ENCODE measurements at places on chromosomes 3 and 15.

- no peak for DNase-seq
These were observed 217.0 kb downstream of the PLOD2 start for GRCh38 chr3:145943952-145944351.

DNA sequence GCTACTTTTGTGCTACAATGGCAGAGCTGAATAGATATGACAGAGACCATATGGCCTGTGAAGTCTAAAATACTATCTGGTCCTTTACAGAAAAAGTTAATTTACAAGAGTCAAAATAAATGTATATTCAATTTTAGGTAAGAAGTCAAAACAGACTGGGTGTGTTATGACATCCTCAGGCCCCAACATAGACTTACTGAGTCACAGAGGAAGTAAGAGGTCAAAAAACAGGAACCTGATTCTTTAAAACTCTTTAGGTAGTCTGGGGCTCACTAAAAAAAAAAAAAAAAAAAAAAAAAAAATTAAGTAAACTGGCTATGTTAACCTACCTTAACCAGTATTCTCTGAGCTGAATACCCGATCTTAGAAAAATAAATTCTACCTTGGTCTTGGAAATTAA is 13.1 kb downstream of the DNAAF4 start:
- no peak for DNase-seq

DNA sequence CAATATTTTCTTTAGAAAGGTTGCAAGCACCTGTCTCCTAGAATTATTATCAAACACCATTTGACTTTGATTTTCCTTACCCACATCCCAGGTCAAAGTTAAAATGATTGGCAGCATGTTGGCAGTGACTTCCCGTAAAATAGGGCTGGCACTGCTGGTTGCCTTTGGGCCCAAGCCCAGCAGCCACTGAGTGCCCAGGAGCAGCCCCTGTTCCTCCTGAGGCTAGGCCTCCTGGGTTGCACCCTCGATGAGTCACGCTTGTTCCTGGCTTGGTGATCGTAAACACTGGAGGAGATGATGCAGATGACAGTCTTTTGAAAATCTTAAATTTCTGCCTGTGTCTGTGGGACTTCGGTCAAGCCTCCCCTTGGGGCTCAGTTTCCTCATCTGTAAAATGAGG is 290.0 kb downstream of the TLE3 start:
- DNase-seq: no peak

- no peak for DNase-seq
These were observed 3.3 kb downstream of the MSL2 start for GRCh38 chr3:136192831-136193230.

DNA sequence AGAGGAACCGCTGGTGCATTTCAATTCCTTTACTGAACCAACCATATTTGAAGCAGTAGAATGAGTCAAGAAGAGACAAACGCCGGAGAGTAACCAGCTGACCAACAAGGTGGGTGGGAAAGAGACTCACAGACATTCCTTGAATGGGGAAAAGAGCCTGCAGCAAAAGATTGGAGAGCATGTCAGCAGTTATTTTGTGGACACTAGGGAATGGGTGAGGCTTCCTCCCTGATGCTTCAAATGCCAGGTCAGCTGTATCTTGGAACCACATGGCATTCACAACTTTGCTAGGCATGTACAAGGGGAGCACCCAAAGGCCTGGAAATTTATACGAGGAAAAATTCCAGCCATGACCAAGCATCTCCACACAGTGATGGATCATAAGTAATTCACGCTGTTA is 29.9 kb upstream of the ZKSCAN7 start:
- DNase-seq: no peak

- DNase-seq: no peak
These were observed 301.7 kb upstream of the ATP11B start for GRCh38 chr3:182491577-182491976.

DNA sequence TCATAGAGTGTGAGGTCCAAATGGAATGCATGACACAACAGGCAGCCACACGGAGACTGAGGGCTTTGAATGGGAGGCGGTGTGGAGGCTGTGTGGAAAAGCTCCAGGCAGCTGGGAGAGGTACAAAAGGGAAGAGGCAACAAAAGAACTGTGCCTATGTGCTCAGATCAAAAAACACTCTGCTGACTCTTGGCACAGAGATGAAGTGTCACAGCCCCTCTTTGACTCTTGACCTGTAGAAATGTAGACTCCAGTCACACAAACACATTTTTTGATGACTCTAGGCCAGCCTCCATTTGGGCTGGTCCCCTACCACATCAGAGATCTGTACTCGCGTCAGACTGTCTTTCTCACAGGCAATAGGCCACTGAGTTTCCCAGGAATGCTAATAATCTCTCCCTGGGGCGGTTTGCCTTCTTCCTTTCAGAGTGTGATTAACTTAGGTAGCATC is 456.0 kb downstream of the TUSC7 start:
- DNase-seq: no peak

DNA sequence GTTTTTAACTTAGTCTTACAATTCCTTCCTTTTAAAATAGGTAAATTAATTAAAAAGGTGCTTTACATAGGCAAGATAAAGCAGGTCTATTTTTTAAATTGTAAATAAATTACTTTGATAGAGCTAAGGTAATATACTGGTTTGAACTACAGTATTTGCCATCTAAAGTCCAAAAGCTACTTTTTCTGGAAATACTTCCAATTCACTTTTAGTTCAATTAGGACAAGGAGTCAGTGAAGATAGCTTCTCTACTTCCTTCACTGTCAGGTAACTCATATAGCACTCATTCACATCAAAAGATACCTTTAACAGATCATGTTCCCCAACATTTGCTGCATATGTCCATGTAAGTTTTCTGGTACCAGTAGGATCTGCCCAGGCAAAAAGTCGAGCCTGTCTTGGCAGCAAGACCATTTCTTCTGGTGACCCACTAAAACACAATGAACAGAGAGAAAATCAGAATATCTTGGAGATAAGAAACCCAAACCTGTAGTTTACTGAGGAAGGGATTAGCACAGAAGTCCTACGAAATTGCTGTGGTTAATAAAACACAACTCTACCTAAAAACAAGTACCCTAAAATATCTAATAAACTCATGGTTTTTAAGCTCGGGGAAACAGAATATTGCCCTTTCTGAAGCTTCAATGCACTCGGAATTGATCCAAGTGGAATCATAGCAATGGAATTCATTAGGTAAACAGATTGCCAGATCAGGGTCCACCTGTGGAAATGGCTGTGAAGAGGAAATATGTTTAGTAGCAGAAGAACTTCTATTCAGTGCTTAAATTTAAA is 153.1 kb downstream of the VPS13C start:
- no peak for DNase-seq

DNA sequence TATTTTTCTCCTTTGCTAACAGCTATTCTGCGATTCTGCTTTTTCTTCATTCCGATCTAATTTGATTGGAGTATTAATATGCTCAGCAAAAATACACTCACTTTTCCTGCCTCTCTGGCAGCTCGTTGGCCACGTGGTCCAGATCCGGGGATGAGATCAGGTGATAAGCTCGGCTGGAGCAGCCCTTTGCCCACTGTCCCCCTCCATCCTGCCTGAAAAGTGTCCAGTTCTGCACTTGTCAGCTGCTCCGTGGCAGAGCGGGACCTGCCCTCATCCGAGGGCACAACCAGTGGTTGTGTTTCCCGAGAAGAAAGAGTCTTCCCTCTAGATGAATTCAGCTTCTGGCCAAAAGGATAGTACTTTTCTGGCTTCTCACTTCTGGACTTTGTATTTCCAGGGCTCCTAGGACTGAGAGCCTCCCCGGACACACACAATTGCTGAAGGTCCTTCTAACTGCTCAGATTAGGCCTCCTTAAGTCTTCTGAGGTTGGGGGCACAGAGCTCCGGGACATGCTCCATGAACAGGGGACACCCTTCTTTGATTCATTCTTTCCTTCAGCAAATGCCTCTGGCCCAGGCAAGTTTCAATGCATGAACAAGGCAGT is 103.9 kb upstream of the ALDH1A3 start:
- no peak for DNase-seq

DNA sequence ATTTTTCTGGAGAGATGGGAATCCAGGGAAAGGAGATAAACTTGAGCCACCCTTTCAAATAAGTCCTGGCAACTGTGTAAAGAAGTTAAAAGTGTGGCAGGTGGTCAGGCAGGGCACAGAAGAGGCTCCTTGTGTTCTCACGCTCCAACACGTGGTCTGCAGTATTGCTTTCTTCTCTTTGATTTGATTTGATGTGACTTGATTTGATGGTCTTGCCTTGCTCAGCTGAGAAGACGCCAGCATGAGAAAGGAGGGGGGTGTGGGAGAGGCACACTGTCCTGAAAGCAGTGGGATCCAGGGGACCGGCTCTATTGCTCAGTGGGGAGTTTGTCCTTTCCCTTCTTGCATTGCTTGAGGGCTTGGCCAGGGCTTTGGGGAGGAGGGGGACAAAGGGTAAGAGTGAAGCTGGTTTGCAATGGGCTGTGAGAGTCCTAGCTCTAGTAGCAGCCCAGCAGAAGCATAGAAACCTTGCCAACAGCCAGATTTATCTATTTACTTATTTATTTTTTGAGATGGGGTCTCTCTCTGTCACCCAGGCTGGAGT is 25.7 kb upstream of the NEO1 start:
- DNase-seq: no peak

DNA sequence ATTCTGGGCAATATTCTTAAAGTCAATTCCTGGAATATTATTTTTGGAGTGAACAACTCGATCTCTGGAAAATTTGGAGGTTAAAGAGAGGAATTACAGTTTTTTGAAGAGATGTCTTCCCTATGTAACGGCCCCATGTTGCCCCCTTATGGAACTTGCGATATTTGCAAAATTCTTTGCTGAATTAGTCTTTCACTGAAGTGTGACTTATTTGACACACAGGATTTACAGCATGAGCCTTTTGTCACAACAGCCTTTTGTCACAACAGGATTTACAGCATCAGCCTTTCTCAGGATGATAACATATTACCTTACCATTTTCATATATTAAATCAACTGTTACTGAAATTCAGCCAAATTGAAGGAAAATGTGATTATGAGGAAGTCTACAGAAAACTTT is 37.8 kb upstream of the SPTSSB start:
- DNase-seq: no peak

DNA sequence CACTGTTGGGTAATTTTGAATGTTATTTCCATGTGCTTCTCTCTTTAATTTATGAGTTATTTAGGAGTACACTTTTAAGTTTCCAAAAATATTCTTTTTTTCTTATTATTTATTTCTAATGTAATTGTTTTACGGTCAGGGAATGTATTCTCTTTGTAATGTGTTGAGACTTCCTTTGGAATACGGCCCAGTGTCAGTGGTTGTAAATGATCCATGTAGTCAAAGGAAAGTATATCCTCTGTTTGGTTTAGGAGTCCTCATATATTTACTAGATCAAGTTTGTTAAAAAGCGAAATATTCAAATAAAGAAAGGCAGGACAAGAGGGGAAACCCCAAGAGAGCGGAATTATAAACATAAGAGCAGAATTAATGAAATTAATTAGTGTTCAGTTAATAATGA is 49.0 kb upstream of the ADGRG7 start:
- no peak for DNase-seq

GRCh38 chr15:101288905-101289513 is 6.0 kb downstream of the SNRPA1 start:
- DNase-seq: no peak

DNA sequence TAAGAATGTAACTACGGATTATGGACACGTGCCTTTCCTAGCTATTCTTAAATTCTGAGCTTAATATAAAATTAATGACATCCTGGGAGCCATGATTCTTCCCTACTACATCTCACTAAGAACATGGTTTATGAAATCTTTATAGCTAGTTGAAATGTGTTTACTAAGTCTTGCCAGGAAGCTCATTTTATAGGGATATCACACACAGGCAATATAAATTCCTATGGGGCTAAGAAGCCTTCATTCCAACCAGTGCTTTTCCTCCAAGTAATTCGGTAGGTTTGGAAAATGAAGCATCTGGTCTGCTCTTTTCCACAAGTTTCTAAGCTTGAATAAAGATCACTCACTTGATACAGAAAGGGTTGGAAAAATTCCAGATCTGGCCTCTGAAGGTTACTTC is 802.6 kb downstream of the FHIT start:
- no peak for DNase-seq

DNA sequence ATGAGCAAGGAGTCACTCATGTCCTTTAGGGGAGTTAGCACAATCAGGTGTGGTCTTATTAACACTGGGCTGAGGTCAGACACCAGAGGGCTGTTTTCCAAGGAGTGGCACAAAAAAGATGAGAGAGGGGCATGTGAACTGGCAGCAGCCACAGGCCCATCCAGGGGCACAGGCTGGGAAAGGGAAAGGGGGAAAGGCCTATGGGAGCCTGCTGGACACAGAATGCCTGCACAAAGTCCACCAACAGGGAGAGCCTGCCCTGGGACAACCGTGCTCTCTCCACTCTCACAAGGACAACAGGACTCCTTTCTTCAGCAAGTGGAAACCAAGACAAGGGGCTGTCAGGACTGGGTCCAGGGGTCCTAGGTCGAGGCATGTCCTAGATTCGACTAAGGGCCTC is 109.6 kb downstream of the ADCY5 start:
- no peak for DNase-seq

GRCh38 chr3:191634902-191635301 is 173.9 kb downstream of the PYDC2 start:
- DNase-seq: no peak

DNA sequence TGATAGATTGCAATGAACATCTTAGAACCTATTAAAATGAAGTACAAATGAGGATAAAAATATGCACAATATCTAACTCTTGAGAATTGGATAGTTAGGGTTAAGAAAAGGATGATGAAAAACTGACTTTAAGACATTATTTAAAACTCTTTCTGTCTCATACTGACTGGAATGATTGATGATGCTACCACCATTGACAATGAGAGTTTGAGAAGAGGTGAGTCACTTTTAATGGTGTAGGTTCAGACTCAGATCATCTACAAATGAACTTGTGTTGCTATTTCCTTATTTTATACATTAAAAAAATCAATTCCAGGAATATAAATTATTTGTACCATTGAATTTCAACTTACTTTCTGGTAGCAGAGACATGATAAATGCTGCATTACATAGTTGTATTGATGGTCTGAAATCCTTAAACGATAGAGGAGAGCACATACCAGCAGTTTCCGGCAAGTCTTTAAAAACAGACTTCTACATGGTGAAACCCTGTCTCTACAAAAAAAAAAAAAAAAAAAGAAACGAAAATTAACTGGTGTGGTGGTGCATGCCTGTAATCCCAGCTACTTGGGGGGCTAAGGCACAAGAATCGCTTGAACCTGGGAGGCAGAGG is 409.0 kb downstream of the OTOL1 start:
- no peak for DNase-seq

GRCh38 chr3:157046520-157046919 is 113.4 kb downstream of the CCNL1 start:
- DNase-seq: no peak

- DNase-seq: no peak
These were observed 25.1 kb downstream of the PIK3CB start for GRCh38 chr3:138809500-138810256.

- DNase-seq: no peak
These were observed 13.7 kb upstream of the TPRG1 start for GRCh38 chr3:189158034-189158433.

GRCh38 chr3:13391308-13391707 is 28.8 kb downstream of the NUP210 start:
- no peak for DNase-seq

- no peak for DNase-seq
These were observed 6.5 kb upstream of the GLB1 start for GRCh38 chr3:33103480-33103879.

DNA sequence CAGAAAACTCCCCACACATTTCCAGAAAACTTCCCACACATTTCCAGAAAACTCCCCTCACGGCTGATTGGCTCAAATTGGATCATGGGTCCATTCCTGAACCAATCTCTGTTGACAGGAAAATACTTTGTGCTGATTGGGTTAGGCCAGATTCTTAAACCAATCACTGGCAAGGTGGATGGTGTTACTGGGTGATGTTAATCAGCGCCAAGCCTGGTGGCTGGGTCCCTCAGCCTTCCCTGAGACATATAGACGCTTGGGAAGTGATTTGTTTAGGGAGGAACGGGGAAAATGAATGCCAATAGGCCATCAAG is 199.4 kb upstream of the UBE2E2 start:
- DNase-seq: no peak
